NCI-H748 treated with DMSO at 0.1 percent for 48 hours (cell line): ENCODE measurements at places on chromosomes 13 and 19.
A peak's percentile ranks its signal among the peaks of the same experiment; 100 is the strongest.

DNA sequence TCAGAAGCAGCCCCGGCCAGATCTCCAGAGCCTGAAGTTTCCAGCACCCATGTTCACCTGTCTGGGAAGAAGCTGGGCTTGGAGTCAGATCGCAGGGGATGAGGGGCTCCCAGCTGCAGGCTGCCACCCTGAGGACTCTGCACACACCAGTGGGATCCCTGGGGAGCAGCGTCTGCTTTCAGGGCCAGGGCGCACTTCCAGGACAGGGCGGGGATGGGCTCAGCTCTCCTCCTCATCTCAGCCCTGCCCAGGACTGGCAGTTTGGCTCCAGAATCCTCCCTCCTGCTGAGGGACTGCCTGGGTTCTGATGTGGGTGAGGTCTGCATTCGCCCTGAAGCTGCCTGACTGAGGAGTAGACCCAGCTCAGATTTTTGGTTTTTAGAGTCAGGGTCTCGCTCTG is 3.5 kb downstream of the SLC7A9 start:
- no peak for DNase-seq

DNA sequence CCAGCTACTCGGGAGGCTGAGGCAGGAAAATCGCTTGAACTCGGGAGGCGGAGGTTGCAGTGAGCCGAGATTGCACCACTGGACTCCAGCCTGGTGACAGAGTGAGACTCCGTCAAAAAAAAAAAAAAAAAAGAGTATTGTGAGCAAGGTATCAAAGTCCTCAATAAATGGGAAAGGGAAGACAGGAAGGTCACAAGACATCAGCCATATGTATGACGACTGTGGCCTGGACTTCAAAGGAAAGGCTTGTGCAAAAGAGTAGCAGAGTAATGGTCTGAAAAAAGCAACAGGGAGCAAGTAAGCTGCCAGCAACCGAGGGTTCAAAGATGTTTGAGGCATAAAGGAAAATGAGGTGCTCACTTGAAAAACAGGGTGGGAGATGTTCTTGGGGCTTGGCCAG is 116.0 kb upstream of the WASF3 start:
- no peak for DNase-seq

DNA sequence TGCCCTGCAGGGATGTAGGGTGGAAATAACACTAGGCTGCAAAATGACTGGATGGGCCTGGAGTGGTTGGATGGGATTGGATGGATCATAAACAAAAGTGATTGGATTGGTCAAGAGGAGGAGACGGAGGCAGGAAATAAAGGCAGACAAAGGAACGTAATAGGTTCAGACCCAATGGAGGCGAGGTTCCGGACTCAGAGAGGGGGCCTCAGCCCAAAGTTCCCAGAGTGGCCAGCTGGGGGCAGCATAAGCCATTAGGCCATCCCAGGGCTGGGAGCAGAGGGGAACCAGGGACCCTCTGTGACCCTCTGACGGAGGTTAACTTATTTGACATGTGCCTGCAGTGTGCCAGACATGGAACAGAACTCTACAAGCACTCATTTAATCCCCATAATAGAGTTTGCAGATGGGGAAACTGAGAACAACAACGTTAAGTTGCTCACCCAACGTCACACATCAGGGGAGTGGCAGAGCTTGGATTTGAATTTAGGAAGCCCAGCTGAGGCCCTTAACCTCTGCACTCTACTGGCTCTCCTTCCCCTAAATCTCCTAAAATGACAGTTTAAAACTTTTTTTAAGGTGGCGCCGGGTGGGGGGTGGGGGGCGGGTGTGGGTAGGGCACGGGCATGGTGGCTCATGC is 15.3 kb upstream of the MAP1S start:
- DNase-seq = no peak

- no peak for DNase-seq
Measured at GRCh38 chr13:40211586-40211968, 454.9 kb downstream of the FOXO1 start.

DNA sequence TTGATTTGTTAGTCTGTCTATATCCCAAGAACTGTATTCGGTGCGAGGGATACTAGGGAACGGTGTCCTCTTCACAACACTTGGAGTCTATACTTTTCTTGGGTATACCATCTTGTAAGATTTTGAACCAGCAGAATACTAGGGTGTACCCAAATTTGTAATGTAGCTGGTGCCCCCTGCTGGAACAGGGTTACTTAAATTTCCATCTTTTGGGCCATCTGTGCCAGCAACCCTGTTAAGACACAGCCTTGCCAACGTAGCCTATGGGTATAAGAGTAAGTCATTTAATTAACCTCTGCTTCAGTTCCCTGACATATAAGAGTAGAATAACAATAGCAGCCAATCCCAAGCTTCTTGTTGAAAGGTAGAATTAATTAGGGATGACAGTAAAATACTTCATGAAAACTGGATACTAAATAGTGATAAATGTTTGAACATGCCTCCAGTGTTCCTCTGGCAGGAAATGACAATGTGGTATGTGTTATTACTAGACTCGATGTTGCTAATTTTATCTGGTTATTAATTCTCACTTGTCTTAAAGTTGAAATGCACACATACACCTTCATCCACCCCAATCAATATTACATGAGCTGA is 607.6 kb downstream of the FGF9 start:
- DNase-seq = peak; percentile 74

GRCh38 chr13:23644126-23644419 is 73.9 kb downstream of the TNFRSF19 start:
- DNase-seq = no peak

DNA sequence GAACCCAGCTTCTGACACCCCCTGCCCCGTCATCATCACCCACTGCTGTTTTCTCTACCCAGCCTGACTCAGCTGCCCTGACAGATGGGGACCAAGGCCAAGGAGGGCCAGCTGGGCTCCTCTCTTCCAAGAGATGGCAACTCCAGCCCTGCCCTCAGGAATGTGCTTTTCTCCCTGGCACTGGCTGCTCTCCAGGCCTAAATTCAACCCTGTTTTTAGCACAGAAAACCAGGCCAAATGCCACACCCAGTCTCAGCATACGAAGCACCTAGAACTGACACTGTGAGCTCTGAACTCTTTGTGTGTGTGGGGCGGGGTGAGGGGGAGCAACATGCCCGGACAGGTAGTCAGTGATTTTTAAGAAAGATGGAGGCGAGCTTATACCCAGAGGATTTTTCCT is 23.4 kb upstream of the IGFL1 start:
- DNase-seq = no peak

DNA sequence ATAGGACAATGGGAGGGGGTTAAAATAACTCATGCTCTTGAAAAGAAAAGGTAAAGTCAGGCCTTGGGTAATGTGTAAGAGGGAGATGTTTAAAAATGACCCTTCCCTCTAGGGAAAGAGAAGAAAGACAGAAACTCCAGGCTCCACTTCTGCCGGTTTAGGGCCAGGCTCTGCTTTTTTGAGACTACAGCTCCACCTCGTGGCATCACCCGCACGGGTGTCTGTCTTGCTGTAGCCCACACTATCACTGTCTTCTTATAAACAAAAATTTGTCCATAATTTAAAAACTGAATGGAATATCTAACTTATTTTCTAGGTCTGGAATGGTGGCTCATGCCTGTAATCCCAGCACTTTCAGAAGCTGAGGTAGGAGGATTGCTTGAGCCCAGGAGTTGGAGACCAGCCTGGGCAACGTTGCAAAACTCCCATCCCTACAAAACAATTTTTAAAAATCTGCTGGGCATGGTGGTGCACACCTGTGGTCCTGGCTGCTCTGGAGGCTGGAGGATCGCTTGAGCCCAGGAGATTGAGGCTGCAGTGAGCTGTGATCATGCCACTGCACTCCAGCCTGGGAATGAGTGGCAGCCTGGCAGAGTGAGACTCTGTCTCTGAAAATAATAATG is 65.1 kb upstream of the GTF3A start:
- peak; percentile 84 for DNase-seq

DNA sequence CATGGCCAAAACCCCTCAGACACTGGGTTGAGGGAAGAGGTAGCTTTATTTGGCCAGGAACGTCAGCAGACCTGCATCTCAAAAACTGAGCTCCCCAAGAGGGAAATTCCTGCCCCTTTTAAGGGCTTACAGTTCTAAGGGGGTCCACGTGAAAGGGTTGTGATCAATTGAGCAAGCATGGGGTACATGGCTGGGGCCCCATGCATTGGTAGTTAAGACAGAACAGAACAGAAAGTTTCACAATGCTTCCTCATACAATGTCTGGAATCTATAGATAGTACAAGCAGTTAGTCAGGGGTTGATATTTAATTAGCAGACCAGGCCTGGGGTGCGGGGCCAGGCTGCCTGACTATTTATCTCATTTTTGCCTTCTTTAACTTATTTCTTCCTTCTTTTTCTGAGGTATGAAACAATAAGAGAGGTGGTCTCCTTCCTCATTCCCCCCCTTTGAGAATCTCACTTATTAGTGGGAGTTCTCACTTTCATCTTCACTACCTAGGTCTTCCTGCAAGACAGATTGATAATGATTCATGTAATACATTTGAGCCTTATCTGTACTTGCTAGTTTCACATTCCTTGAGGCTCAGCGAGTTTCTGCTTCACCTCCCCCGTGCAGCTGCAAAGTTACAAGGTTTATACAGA is 84.8 kb downstream of the SLC25A15 start:
- DNase-seq = no peak

DNA sequence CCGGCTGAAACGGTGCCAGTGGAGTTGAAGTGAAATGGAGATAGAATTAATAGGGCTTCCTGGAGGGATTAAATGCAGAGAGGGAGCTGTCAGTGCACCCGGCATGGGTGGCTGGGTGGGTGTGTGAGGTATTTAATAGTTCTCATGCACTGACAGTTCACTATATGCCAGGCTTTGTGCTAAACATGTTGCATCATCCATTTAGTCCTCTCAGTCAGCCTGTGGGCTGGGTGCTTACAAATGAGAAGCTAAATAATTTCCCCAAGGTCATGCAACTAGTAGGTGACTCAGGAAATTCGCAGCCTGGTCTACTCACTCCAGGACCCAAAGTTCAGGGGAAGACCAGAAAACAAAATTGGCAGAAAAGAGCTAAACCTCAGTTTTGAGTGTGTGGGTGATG is 63.5 kb upstream of the SPATA13 start:
- no peak for DNase-seq

DNA sequence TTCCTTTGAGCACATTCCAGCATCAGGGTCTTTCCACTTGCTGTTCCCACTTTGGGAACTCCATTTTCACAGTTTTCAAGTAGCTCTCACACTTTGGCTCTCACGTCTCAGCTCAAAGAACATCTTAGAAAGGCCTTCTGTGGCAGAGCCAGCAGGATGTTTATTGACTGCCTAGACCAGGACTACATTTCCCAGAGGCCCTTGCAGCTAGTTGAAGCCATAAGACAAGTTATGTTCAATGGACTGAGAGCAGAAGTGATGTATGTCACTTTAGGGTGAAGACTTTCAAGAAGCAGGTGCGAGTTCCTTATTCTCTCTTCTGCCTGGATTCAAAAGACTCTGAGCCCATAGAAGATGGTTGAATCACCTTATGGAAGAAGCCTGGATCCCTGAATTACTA is 4.3 kb upstream of the HAUS5 start:
- no peak for DNase-seq

DNA sequence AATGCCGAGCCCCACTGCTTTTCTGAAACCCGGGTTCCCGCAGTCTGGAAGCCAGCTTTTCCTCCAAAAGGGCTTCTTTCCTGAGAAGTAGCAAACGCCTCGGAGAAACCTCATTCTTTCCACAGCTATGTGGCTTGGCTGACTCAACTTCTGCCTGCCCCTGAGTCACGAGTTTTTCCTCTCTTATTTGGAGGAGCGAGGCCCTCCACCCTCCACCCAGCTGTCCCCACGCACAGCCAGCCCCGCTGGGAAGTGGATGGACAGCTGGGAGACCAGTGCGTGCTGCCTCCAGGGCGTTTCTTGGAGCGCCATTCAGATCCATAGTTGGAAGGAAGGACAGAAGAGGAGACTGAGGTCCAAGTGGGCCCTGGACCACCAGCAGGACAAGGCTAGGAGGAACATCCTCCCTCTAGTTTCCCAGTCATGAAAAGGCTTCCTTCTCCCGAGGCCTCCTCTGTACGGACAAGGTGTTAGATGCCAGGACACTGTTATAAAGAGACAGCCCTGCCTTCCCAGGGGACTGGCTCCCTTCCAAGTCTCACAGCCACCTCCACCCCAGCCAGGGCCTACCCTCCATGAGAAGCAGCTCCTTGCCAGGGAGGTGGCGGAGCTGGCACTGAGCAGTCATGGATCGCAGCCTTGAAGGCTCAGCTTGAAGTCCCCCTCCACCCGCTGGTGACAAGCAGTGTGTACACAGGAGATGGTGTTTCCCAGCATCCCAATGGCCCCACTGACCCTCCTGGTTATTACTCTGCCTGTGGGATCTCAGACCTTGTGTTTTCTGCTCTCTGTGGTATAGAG is 2.5 kb upstream of the PLEKHF1 start:
- DNase-seq = no peak
